ENCODE measurements at places on chromosomes 12 and 14.

GRCh38 chr12:124929649-124930419, 15.4 kb upstream of the UBC start:
- DNase-seq, result no peak

- DNase-seq, result no peak
Observed at GRCh38 chr14:94045101-94045500, 19.0 kb downstream of the OTUB2 start.

DNA sequence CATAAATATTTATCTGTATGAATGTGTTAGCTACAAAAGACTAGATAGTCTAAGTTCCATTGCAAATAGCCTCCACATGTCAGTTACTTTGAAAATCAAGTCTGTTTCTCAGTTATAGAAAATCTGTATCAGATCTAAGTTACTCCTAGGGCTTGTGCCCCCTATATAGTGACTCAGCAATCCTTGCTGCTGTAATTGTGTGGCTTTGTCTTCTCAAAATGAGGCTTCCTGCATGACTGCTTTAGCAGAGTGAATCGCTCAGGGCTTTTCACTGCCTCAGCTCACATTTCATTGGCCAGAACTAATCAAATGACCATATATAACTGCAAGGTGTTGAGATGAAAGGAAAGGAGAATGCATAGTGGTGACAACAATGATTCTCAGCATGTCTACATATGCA, 552.2 kb upstream of the STXBP6 start:
- no peak for DNase-seq

DNA sequence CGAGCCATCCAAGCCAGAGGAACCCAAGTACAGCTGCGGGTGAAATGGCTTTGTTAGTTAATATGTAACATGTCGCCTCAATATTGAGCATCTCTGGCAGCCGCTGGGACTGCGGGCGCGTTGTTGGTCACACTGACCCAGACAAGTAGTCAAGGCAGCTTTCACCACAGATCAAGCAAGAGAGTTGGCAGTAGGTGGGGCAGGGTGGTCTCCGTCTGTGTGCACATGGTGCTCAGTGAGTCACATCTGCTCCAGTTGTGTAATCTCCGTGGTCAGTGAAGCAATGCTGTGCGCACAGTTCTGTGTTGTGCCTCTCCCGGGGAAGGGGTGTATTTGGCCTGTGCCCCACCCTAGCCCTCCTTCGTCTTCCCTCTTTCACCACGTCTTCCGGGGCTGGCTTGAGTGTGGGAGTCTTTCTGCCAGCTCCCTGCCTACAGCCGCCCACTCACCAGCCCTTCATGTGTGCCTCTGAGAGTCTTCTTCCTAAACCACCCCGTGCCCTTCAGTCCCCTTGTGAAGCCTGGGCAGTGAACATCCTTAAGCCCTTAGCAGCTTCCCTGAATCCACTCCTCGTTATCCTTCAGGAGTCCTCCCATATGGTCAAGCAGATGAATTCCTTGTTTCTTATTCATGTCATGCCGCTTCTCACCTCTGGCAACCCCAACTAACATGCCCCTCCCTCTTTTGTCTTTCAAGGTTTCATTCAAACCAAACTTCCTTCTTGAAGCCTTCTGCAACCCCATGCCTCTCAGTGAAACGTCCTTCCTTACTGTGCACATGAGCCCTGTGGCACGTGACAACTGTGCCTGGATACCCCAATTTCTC, 242.1 kb downstream of the CACNA1C start:
- DNase-seq, result no peak

GRCh38 chr14:79011091-79011919, 841.1 kb downstream of the NRXN3 start:
- no peak for DNase-seq

DNA sequence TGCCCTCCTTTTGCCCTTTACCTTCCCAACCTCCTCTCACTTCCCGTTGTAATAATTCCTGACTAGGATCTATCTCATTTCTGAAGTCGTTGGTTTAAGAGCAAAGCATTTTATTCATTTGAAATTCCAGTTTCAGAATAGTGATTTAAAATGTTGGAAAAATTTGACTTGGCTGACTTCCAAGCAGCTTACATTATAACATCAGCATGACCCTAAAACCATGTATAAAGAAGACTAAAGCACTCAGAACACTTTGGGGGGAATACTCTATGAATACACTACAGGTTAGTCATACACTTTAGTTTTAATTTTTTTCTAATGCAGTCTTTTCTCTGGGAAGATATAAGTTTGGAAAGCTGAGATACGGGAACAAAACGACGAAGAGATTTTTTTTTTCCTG, 161.1 kb downstream of the BTG1 start:
- DNase-seq, result no peak

GRCh38 chr14:42804141-42804540, 1197.5 kb downstream of the LRFN5 start:
- DNase-seq, result no peak

GRCh38 chr12:103729499-103729898, 111.5 kb downstream of the NT5DC3 start:
- DNase-seq, result no peak

DNA sequence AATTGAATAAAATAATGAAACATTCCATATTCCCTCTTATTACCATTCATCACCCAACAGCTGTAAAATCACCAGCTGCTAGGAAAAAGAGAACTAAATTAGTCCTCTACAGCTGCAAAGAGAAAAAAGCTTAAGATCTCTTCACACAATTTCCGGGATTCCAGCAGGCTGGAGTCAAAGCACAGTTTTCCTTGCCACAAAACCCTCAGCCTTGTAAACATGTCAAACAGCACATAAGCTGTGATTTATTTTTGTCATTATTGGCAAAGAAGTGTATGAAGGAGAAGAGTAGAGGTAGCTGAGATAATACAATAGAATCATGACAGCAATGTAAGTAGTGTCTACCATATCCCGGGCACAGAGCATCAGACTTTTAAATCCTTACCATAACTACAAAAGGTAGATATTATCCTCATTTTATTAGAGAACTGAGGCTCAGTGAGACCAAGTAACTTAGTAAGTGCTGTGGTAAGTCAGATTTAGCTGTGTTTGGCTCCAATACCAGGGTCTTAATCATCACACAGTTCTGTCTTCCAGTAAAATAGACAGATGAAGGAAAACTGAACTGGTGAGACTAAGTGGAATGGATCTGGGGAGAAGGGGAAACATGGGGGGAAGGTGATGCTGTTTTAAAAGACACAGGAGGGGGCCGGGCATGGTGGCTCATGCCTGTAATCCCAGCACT, 57.3 kb downstream of the NTN4 start:
- DNase-seq, result no peak

DNA sequence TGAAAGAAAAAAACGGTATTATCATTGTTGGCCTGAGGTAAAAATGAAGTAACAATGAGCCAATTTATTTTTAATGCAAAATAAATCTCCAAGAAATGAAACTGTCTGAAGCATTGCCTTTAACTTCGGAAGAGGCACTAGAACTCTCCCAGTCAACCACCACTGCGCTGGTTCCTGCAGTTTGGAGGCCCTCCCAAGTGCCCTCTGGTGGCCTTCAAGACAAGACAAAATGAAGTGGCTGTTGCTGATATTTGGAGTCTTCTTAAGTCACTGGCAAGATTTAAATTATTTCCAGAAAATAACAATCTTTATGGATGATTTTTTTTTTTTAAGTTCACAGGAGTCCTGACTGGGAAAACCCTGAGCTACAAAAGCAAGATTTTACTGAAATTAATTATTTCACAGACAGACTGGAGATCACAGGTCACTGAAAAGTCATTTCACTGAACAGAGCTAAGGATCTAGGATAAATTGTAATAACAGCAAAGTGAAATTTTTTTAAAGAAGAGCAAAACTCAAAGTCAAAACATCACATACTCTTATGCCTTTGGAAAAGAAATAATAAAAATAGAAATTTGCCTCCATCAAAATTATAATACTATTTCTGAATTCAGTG, 58.2 kb downstream of the DICER1 start:
- no peak for DNase-seq

DNA sequence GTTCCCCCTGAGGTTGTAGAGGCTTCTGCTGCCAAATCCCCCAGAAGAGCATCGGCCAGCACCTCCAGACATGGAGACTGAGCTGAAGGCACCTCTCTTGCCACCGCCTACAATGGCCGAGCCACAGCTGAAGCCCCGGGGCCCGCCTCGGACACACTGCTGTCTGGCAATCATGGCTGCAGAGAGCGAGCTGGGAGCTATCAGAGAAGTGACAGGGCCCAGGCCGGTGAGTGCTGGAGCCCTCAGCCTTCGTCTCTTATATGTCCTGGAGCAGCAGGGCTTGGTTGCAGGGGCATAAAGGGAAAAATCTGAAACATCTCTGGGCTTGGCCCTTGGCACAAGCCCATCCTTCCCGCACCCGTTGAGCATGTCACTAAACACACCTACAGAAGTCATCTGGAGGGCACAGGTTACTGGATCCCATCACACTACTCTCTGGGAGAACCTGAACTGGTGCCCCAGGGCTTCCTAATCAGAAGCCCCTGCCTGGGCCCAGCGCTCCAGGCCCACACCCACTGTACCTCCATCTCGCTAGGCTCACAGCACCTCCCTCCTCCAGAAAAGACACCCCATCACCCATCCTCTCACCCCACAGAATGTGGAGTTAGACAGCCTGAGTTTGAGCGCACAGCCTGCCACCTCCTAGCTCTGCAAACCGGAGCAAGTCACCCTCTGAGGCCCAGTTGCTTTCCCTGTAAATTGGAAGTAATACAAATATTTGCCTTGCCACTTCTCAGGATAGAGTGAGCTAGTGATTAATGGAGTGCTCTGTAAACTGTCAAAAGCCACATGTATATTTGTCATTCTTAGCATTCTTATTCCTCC, at the start of gene KRT4:
Gene KRT4, minus strand, starts transcription at position 232 of the 825 bp plus-strand sequence. Its CDS starts 58 bp downstream, at position 174.
- DNase-seq, result no peak

- no peak for DNase-seq
Observed at GRCh38 chr12:25962932-25963525, 4.5 kb downstream of the RASSF8 start.

GRCh38 chr12:127388985-127389384, 878.0 kb upstream of the TMEM132C start:
- DNase-seq, result no peak

- no peak for DNase-seq
Observed at GRCh38 chr14:102323102-102323501, 3.6 kb downstream of the ZNF839 start.

DNA sequence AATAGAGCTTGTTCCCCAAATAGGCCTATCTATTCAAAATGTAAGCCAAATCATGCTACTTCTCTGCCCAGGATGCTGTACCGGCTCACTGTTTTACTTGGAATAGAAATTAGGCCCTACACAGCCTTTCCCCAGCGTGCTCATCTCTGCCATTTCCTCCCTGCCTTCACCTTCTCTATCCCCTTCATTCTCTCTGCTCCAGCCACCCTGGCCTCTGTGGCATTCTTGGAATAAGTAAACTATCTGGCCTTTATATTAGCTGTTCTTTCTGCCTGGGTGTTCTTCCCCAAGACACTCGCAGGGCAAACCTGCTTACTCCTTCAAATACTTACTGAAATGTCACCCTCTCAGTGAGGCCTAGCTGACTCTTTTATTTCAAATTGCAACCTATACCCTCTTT, 30.9 kb upstream of the DYRK2 start:
- DNase-seq, result no peak

DNA sequence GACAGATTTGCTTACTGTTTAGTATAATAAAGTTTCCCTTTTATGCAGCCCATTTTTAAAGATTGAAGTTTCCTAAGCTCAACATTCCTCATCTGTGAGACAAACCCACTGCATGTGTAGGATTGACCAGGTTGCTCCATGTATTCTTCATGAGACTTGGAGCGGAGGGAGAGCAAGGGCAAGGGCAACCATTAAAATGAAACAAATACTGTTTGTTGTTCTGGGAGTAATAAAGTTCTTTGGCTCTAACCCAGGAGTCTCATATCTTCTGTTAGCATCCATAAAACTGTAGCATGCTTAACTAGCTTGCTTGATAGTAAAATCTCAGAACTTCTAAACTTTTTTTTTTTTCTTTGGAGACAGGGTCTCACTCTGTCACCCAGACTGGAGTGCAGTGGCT, 74.2 kb downstream of the NTS start:
- DNase-seq, result no peak

DNA sequence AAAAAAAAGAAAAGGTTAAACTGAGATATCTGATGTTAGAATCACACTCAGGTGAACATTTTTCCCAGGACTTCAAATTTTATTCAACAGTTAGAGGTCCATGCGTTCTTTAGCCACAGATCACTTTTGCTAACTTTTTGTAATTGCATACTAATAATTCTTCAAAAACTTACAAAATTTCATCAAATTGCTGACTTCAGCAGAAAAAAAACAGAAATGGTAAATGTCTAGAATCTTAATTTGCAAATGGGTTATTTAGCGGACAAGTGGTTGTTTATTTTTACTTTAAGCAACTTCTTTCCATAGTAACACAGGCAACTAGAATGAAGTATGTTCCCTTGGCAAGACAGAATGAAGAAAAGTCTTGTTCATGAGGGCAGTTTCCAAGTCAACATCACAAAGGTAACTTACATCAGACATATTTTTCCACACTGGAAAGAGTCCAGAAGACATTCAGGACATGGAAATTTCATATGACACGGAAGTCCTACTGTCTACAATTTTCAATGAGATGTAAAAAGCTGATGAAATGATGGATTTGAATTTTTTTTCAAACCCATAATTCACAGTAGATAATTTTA, 62.5 kb upstream of the SOX5 start:
- no peak for DNase-seq

DNA sequence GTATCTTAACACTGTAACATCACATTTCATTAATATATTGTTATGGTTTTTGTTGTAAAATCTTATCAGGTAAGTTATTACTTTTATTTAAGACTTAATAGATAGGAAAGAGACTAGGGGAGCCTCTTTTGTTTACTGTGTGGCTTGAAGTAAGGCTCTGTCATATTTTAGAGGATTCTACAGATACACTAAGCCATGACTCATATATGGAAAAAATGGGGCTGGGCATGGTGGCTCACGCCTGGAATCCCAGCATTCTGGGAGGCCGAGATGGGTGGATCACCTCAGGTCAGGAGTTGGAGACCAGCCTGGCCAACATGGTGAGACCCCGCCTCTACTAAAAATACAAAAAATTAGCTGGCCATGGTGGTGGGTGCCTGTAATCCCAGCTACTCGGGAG, 23.6 kb upstream of the NPFF start:
- no peak for DNase-seq

GRCh38 chr12:8831116-8831515, 8.7 kb downstream of the A2ML1 start:
- DNase-seq, result no peak

GRCh38 chr14:98269533-98269932, 1002.5 kb downstream of the BCL11B start:
- no peak for DNase-seq

DNA sequence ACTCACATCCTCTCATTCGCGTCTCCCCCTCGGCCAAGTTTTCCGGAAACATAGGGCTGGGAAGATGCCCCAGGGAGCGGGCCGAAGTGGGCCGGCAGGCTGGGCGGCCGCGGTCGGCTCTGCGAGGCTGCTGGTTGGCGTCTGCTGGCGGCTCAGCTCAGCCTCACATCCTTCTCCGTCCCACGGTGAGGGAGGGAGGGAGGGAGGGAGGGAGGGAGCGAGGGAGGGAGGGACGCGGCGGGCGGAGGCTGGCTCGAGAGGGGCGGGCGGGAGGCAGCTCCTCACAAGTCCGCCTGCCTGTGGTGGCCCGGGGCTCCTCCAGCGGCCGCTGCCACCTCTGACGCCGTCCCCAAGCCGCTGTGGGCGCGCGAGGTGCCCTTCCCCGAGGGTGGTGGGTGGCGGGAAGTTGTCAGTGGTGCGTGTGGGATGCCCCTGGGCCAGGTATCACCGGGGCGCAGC, 93.8 kb downstream of the RFLNA start:
- peak; percentile 22 for DNase-seq
